SK-N-MC (cell line): ENCODE measurements at places on chromosomes 4 and X.

GRCh38 chrX:114710571-114710970 lies 126.7 kb downstream of the HTR2C start:
- no peak for DNase-seq

DNA sequence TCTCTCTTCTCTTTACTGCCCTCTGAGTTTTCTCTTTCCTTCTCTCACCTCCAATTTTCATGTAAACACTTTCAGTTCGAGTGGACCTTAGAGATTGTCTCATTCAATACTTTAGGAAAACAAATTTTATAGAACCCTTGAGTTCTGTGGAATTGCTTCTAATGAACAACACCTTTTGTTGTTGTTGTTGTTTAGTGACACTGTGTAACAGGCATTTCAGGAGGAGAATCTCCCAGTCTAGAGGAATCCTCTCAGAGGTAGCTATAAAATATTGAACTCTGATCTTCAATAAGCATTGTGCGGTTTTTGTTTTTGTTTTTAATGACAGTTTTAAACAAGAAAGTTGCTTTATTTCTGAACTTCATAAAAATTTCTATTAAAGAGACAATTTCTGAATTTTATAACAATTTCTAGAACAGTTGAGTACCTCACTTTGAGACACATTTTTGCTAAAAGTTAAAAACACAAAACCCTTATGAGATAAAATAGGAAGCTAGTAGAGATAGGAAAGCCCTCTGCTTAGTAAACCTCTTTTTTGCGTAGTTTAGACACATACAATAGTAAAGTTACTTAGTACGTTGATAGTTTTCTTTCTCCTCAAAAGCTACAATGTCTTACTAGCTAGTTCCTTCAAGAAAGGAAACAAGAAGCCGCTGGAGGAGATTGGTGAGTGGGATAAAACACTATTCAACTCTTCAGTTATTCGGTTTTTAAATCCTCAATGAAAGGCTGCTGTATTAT lies 38.8 kb downstream of the CLCN3 start:
- no peak for DNase-seq

GRCh38 chr4:91127192-91127591 lies 1000.0 kb downstream of the CCSER1 start:
- no peak for DNase-seq

DNA sequence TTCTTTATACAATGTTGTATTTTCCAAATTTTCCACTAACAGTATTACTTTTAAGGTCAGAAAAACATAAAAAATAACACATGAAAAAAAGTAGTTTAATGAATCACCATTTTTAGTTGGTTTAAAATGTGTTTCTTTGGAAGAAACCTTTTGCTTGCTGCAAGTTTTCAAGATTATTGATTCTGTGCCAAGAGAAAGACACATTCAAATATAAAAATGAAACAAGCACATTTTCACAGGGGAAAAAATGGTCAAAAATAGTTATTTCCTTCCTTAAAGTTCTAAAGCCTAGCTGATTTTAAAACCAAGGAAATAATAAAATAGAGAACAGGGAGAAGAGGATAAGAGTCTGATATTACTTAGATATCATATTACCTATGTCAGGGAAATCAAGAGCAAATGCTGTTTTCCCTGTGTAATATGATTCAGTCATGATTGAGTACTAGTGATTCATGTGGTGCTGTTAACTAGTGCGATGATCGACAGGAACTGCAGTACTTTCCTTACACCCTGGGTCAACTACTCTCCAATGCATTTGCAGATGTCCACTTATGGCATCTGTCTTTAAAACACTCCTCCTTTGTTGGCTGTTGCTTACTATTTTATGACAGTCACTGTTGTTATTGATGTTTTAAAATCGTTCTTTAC lies 103.8 kb downstream of the CAMK2D start:
- DNase-seq = no peak

- DNase-seq = no peak
Observed at GRCh38 chr4:1767770-1768366, 25.2 kb upstream of the FGFR3 start.

DNA sequence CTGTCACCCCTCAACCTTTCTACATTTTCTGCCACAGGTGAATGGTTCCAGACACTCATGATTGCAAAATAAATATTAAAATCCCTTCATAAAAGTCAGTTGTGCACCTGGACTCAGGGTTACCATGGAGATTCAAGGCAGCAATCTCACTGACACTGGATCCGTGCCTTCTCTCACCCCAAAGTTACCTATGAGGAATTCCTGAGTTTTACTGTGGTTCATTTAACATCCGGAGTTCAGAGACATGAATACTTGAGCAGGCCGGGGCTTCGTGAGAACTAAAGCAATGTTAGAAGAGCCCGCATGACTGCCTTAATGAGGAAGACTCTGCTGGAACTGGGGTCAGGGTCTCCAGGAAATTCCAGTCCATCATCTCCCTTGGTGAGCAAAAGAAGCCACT lies 12.5 kb upstream of the CLNK start:
- no peak for DNase-seq

DNA sequence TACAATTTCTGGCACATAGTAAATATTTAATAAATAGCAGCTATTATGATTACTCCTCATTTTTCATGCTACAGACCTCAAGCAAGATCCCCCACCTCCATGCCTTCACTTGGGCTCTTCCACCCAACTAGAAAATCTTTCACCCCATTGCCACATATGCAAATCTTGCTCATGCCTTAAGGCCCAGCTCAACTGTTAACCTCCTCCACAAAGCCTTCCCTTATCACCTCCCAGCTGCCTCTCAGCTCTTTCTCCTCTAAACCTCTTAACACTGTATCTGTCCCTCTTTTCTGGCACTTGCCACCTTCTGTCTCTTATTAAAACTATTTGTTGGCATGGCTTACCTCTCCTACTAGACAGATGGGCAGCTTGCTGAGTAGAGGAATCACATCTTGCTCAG lies 51.5 kb downstream of the PJA1 start:
- DNase-seq = no peak

GRCh38 chr4:51830156-51830720 lies 12.7 kb upstream of the DCUN1D4 start:
- DNase-seq = no peak

- DNase-seq = no peak
Observed at GRCh38 chrX:35841872-35842271, 43.7 kb downstream of the MAGEB16 start.

- no peak for DNase-seq
Observed at GRCh38 chr4:80070880-80071603, 2.0 kb downstream of the ANTXR2 start.

DNA sequence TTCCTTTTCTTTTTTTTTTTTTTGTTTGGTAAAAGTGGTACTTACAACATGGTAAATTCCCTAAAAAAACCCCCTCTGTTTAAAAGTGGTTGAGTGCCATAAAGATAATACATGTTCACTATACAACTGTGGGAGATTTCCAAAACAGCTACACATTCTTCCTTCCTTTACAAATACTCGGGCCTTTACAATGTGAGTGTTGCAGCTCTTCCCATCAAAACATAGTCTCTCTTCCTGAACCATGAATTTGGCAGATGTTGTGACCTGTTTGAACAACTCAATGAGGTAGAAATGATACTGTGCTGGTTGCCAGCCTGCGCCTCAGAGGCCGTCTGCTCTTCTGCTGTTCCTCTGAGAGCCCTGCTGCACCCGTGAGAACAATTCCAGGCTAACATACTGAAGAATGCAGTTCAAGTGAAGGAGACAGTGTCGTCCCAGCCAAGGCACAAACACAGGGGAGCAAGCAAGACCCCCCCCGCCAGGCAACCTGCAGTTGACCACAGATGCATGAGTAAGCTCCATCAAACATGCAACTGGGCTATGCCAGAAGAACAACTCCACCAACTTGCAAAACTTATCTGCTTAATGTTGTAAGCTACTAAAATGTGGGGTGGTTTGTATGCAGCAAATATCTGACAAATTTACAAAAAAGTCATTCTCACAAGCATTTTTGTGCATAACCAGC lies 645.0 kb downstream of the PCDH7 start:
- DNase-seq = no peak

DNA sequence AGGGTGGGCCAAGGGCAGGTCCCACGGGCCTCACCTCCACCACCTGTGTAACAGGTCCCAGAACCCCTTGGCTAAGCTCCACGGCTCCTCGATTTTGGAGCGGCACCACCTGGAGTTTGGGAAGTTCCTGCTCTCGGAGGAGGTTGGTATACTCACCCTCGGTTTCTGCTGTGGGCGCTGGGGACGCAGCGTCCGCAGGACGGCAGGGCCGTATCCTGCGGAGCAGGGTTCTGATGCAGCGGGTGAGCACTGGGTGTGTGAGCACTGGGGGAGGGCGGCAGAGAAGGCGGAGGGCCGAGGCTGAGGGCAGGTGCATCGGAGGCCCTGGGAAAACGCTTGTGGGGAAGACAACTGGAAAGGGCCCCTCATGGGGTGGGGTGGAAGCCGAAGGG lies 11.0 kb downstream of the ATP5ME start:
- no peak for DNase-seq

DNA sequence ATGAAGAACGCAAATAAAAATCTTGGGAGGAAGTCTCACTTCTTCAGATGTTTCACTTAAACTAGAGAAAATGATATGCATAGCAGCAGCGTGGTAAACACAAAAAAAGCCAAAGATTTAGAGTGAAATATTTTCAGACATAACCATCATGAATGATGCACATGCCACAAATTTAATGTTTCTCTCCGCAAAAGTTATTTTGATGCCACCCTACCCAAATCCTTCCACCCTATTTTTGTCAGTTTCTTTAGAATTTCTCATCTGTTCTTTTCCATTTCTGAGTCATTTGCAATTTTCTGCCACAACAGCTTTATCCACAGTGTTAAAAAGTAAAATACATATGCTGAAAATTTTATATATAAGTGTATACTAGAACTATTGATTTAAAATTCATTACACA lies 1663.7 kb upstream of the ADGRL3 start:
- DNase-seq = no peak

DNA sequence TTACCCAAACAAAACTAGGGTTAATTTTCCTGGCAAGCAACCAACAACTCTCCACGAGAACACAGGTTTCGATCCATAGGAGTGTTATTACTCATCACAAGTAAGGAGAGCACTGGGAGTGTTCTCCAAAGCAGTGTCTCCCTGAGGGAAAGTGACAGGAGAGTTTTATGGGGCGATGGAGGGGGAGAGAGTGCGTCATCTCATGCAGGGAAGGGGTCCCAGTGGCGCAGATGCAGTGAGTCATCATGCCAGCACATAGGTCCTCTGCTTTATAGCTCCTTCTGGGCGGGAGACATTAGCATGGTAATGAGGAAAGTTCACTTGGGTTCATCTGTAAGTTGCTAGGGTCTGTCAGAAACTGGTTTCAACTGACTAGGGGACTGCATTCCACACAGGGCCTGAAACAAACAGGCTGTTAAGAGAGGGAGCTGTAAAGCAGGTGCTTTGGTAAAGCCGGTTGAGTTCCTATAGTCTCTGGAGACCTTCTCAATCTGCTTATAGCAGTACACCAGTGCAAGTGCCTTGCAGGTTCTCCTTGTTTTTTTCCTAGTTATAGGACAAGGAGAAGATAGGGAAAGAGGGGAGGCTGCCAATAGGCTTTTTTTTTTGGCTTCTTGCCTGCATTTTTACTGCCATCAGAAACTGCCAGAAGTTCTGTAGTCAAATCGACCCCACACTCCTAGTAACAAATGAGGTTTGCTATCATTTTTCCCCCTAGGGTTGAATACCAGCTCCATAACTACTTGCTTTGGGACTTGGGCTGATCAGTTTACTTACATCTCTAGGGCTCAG lies 12.8 kb upstream of the BOD1L1 start:
- DNase-seq = peak; percentile 50

GRCh38 chrX:11733614-11734013 lies 24.4 kb upstream of the MSL3 start:
- no peak for DNase-seq

- DNase-seq = no peak
Observed at GRCh38 chr4:158410272-158410671, 111.4 kb upstream of the RXFP1 start.

DNA sequence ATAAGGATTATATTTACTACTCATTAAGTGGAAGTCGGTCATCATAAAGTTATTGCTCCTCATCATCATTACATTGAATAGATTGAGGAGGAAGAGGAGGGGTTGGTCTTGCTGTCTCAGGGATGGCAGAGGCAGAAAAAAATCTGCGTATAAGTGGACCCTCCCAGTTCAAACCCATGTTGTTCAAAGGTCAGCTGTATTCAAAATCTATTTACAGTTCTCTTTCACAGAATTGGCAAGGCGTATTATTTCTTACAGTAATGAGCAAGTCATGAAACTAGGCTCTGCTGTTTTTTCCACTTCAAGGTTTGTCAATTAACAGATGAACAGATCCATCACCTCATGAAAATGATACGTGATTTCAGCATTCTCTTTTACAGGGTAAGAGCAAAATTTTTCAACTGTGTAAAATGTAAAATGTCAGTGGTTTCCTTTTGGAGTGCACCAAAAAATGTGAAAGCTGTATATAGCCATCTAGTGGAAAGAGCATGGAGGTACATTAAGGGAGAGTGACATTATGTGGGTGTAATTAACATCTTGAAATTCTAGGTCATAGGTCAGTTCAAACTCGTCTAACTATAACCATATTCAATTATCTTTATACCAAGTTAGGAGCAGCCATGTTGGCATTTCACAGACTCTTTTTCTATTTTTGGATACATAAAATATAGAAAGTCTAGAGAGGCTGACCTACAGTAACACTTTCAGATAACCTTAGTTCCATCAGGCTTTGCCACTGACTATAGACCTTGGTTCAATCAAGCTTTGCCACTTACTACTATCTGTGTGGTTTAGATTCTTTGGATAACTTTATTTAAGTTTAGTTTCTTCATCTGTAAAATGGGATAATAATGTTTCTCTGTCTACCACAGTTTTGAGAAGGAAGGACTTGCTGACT lies 30.1 kb downstream of the NEIL3 start:
- DNase-seq = no peak

DNA sequence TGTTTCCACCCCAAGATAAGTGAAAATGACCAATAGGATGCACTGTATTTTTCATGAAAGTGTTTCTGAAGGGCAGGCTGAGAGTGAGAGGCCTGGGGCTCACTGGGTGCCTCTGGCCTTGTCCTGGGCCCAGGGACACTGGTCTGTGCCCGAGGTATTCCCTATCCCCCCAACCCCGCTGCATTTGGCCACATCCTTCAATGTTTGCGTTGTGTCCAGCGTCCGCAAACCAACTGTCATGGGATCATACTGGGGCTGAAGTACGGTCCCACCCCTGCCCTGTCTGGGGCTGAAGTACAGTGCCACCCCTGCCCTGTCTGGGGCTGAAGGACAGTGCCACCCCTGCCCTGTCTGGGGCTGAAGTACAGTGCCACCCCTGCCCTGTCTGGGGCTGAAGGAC lies 22.0 kb upstream of the MSANTD1 start:
- no peak for DNase-seq

GRCh38 chrX:43469391-43470054 lies 186.6 kb upstream of the MAOA start:
- no peak for DNase-seq

GRCh38 chrX:16207634-16208033 lies 40.4 kb downstream of the MAGEB17 start:
- DNase-seq = no peak

GRCh38 chr4:159779716-159780115 lies 676.8 kb downstream of the RAPGEF2 start:
- peak; percentile 94 for DNase-seq

- DNase-seq = no peak
Observed at GRCh38 chrX:46727441-46727840, 31.5 kb downstream of the SLC9A7 start.
